Activated T-cell treated with anti-CD3 and anti-CD28 coated beads for 24 hours (primary cell): ENCODE measurements at places on chromosomes 11 and 22.
A peak's percentile ranks its signal among the peaks of the same experiment; 100 is the strongest.

- DNase-seq, result no peak
These were observed 29.9 kb downstream of the RPL27A start for GRCh38 chr11:8712506-8712905.

GRCh38 chr11:74866557-74866956 is 82.3 kb downstream of the XRRA1 start:
- DNase-seq, result no peak

- DNase-seq, result no peak
These were observed 2220.7 kb upstream of the RAG2 start for GRCh38 chr11:38818720-38819119.

- DNase-seq, result no peak
These were observed 61.5 kb downstream of the MICAL2 start for GRCh38 chr11:12171921-12172320.

DNA sequence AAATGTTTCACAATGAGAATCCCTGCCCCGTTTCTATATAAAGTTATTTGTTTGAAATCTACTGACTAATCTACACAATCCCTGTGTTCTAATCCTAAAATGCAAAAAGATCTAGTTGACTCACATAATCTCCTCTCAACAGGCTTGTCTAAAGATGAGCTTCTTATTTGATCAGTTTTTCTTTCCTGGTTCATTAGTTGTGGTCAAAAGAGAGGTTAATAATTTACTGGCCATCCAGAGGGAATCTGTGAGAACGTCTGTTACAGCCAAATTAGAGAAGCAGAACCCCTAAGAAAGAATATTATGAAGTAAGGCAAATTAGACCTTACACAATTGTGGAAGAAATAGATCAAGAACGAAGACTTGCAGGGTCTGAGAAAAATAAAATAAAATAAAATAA is 173.7 kb upstream of the ANO3 start:
- no peak for DNase-seq

GRCh38 chr11:115759622-115760460 is 255.6 kb upstream of the CADM1 start:
- DNase-seq, result no peak

DNA sequence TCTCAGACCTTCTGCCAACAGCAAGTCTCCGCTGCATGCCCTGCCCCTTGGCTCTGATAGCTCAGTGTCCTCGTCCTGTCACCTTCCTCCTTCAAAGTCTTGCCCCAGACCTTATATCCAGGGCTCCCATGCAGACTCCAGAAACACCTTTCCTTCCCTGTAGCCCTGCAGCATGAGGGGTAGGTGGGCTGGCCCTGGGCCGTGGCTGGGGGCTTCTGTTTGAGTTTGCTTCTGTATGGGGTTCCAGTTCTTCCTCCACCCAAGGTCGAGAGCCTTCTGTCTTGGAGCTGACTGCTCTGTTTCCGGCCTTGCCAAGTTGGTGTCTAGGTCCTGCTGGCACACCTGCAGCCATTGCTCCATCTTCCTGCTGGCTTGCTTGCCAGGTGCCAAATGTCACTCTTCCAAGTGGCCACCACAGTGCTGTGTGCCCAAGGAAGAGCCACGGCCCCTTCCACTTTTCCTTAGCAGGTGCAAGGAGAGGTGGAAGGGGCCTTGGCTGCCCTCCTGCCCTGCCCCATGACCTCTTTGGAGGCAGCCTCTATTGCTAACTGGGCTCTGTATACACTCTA is 74.8 kb upstream of the NECTIN1 start:
- no peak for DNase-seq

- no peak for DNase-seq
These were observed 6.8 kb downstream of the CACNA1I start for GRCh38 chr22:39577366-39577765.

DNA sequence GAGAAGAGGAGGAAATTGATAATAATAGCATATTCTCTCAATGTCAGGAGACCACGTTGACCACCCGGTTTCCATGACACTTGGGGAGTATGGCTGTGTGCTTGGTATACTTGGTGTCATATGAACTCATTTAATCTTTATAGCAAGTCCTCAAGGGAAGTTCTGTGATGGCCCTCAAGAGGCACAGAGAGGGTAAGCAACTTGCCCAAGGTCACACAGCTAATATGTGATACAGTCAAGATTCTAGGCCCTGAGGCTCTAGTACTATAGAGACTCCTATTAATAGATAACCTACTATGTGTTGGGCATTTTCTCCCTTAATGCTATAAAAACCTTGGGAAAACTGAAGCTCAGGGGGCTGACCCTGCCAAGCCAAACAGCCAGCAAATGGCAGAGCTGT is 10.6 kb upstream of the CACNG2 start:
- no peak for DNase-seq

GRCh38 chr11:46308631-46309419 is 31.4 kb downstream of the CREB3L1 start:
- DNase-seq, result peak; percentile 54

DNA sequence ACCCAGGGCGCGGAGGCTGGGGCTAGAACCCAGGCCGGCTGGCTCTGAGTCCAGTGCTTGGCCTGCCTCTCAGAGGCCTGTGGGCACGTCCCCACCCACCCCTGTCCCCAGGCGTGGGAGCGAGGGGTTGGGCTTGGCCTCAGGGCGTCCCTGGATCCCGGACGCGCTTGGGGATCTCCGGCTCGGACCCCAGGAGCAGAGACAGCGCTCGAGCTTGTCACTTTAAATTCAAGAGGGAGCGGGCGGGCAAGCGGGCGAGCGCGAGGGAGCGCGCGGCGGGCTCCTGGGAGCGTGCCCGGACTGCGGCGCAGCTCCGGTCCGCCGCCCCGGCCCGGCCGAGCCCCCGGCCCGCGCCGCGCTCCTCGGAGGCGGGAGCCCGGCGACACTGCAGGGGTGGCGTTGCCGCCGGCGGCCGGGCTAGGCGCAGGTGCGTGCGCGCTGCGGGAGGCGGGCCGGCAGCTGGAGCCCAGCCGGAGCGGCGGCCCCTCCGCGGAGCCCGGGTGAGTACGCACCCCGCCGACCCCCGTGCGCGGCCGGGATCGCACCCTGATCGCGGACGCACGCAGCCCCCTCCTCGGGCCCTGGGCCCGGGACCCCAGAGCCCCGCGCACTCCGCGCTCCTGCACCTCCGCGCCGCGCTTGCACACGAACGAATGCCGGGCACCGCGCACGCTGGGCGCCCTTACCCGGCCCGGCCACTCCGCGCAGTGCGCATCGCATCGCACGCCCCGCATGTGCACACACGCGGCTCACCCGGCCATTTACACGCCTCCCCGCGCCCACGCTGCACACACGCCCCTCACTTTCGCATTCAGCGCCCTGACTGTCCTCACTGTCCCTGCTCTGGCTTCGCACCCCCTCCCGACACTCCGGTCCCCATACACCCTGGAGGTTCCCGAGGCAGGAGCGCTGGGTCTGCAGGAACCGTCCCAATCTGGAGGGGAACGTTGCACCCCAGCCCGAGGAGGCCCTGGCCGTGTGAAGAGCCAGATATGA is at the start of gene SYT12:
SYT12 (plus strand) TSS at position 174 of the 996 bp plus-strand sequence. CDS start 7,011 bp downstream, outside the sequence.
- DNase-seq, result no peak
